ENCODE measurements at places on chromosomes 3 and 15.

DNA sequence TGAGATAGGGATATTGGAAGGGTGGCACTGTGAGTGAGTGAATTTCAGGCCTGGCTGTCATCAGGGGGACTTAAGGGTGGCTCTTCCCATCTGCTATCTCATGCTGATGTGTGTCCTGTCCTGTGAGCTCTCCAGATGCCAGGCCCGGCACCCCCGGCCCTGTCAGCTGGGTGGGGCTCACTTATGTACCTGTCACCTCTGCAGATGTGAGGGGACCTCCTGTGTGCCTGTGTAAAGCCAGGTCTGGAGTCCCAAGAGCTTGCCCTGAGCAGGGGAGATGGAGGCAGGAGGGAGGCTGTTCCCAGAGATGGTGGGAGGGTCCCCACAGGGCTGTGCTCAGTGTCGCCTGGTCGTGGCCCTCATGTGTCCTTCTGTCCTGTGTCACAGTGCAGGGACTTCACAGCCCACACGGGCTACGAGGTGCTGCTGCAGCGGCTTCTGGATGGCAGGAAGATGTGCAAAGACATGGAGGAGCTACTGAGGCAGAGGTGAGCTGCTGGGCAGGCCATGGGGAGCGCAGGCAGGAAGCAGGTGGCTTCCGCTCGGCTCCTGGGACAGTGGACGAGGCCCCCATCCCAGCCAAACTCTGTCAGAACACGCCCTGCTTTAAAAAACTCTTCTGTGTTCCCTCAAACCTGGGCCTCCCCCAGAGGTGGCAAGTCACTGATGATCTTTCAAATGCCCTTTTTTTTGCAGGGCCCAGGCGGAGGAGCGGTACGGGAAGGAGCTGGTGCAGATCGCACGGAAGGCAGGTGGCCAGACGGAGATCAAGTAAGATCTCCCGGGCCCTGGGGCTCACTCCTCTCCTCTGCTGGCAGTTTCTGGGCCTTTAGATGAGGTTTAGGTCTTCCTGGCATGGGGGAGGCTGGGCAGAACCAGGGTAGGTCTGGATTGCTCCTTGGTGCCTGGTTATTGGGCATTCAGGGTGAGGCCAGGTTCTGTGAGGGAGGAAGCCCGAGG, 23.1 kb downstream of the PSTPIP1 start:
- DNase-seq = no peak

- no peak for DNase-seq
These were observed 28.4 kb upstream of the RPL29 start for GRCh38 chr3:52023860-52024764.

DNA sequence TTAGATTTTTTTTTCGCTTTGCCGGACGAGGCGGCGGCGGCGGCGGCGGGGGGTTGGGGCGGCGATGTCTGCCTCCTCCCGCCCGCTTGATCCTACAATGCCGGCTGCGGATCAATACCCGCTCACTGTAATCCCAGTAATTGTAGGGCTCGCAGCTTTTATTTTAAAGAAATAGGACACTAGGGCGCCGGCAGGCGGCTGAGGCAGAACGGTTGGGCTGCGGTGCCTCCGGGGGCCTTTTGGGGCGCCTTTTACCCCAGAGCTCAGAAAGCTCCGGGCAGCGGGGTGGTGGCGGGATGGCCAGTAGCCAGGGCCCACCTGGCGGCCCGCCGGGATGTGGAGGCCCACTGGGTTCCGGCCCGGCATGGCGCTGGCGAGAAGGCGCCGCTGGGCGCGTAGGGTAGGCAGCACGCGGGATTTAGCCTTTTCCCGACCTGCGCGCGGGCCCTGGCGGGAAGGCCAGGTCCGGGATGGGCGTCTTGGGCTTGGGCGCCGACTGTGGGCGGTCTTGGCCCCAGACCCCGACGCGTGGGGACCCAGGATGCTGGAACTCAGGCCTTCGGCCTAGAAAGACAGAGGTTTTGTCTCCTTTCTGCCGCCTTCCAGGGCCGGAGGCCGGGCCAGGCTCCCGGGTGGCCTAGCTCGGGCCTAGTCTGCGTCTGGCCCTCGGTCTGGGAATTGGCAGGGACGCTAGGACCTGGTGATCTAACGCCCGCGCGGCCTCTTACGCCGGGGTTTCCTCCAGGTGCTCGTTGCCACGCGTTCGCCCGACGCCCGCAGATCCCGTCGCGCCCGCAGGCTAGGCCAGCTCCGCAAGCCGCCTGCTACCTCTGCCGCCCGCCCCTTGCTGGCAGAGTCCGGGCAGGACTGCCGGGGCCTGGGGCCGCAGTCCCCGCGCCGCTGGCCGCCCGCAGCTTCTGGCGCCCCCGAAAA, 15.5 kb upstream of the ONECUT1 start:
- no peak for DNase-seq

DNA sequence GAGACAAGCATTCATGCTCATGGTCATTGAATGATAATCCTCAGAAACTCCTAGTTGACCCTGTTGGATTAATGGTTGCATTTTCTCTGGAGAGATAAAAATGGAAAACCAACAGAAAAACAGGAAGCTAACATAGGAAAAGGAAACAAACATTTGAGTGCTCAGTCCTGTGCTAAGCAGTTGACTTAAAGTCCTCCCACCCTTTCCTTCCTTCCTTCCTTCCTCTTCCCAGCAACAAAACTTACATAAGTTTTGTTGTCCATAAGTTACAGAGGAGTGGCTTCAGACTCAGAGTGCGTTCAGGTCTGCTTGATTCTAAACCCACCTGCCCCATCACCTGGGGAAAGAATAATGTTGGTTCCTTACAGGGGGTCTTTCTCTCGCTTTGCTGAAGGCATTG, 163.8 kb upstream of the RGMA start:
- no peak for DNase-seq

DNA sequence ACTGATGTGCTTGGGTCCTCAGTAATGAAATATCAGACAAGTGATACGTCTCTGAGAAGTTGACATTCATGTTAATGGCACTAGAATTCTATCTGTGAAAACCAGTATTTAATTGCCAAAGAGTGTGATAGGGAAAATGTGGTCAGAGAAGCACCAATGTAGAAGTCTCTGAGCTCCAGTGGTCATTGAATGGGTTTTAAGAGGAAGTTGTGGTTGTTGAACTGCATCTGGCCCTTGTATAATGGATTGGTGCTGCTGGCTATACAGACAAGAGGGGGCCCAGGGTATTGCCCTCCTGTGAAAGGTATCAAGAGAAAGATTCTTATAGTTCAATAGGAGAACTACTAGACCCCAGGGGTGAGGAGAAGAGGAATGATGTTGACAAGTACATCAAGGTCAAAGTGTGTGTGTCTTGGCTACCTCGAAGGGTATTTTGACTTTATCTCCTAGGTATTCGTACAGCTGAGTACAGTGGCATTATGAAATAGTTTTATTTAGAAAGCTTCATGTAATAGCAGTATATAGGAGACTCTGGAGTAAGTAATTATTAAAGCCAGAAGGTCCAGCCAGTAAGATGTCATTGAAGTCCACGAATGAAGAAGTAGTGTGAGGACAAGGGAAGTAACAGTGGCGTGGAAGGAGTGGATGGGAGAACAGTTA, 47.1 kb downstream of the CHD2 start:
- DNase-seq = no peak

DNA sequence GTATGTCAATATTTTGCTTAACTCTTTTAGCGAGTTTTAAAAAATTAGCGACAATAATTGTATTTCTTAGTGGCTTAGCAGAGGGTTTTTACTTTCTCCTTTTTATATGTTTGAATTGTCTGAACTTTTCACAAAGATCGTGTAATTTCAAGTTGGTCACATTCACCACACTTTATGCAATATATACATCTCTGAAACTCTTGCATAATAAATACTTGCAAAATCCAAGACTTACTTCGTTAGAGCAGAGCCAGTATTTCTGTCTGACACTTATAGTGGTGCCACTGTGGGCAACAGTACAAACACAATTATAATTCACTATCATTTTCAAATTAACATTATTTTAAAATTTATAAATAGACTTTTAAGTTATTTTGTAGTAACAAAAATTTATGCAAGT, 62.0 kb downstream of the SUCNR1 start:
- no peak for DNase-seq
